ENCODE measurements at places on chromosomes 12 and 14. TPM values are rescaled to one million over a fixed set of nuclear protein-coding genes. Genes with fewer than 3 reads are reported as not detected.

- H3K27ac ChIP-seq = peak overlapping the region; percentile 79
- H3K4me3 ChIP-seq = no peak overlapping the region
- peaks cover 35% of the 10 kb centered on the region for H3K4me1 ChIP-seq
- H3K27me3 ChIP-seq = no peaks in the 10 kb centered on the region
Observed at GRCh38 chr14:68584786-68585185, 208.1 kb downstream of the ZFP36L1 start.

Gene MYH7
- polyA plus RNA-seq = 1,035 TPM

Gene AGAP2
- polyA plus RNA-seq = 2.5 TPM

- no peaks in the 10 kb centered on the region for H3K36me3 ChIP-seq
- H3K4me1 ChIP-seq = peaks cover 8% of the 10 kb centered on the region
- H3K27me3 ChIP-seq = no peaks in the 10 kb centered on the region
- H3K4me3 ChIP-seq = no peak overlapping the region
Observed at GRCh38 chr12:53082637-53083175, 3.5 kb upstream of the SPRYD3 start.

Gene TEAD4
- 81.4 TPM for polyA plus RNA-seq

DNA sequence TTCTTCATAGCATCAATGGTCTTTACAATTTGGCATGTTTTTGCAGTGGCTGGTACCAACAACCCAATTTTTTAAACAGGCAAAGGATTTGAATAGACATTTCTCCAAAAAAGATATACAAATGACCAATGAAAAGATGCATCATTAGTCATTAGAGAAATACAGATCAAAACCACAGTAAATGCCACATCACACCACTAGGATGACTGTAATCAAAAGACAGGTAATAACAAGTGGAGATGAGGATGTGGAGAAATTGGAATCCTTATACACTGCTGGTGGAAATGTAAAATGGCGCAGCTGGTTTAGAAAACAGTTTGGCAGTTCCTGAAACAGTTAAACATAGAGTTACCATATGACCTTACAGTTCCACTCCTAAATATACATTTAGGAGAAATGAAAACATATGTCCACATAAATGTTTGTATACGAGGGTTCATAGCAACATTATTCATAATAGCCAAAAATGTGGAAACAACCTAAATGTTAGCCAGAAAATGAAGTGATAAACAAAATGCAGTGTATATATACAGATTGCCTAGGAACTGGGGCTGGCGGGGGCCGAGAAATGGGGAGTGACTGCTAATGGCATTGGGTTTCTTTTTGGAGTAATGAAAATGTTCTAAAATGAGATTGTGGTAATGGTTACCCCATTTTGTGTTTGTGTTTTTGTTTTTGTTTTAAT lies 55.2 kb downstream of the TGFB3 start:
- no peaks in the 10 kb centered on the region for H3K36me3 ChIP-seq
- no peak for DNase-seq
- H3K4me1 ChIP-seq = peaks cover 10% of the 10 kb centered on the region
- H3K27me3 ChIP-seq = no peaks in the 10 kb centered on the region
- H3K4me3 ChIP-seq = no peak overlapping the region

DNA sequence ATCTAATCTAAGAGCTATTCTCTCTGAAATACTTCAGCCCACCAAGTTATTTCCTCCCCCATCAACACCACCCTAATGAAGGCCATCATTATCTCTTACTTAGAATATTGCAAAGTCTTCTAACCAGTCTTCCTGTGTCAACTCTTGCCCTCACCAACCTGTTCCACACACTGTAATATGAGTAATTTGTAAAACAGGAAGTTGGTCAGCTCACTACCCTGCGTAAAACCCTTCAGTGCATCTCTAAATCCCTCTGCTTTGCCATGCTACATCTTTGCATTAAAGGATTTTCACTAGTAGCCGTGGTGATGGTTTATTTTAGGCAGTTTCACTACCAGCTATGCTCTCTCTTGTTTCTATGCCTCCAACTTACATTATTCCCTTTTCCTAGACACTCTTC lies 70.0 kb downstream of the KIF21A start:
- no peak overlapping the region for H3K27ac ChIP-seq
- DNase-seq = no peak
- no peaks in the 10 kb centered on the region for H3K36me3 ChIP-seq
- H3K4me1 ChIP-seq = no peaks in the 10 kb centered on the region
- no peak overlapping the region for H3K4me3 ChIP-seq

DNA sequence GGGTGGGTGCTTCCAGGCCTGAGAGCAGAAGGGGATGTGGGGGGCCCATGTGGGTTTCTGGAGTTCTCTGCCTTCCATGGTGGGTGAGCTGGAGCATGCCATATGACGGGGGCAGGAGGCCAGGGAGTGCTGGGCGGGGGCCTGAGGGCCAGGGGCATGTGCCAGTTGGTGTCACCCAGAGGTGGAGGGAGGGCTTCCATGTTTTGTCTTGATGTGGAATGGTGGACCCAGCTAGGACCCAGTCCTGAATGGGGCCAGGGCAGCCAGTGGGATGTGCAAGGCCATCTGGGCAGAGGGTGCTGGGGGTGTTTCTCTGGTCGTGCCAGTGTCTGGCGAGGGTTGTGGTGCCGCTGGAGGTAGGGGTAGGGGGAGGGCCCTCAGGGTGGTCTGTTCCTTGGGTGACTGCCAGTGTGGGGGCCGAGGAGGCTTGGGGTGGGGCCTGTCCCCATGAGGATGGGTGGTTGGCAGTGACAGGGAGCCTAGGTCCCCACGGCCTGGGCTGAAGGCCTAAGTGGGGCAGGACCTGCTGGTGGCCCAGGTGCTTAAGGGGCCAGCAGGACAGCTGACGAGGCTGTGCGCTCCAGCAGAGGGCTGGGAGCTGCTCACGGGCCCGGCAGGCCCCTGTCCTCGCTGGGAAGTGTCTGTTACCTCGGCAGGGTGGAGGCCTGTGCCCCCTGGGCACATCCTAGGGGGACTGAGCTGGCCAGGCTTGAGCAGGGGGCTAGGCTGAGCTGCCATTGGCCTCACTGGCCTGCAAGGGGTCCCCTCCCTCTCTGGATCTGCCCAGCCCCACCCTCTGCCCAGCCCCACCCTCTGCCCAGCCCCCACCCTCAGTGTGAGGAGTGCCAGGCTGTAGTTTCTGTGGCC lies 26.8 kb downstream of the CEP170B start:
- H3K27ac ChIP-seq = no peak overlapping the region
- peak; percentile 45 for DNase-seq
- H3K4me1 ChIP-seq = no peaks in the 10 kb centered on the region
- H3K4me3 ChIP-seq = no peak overlapping the region
- H3K27me3 ChIP-seq = no peaks in the 10 kb centered on the region
- H3K36me3 ChIP-seq = no peaks in the 10 kb centered on the region

DNA sequence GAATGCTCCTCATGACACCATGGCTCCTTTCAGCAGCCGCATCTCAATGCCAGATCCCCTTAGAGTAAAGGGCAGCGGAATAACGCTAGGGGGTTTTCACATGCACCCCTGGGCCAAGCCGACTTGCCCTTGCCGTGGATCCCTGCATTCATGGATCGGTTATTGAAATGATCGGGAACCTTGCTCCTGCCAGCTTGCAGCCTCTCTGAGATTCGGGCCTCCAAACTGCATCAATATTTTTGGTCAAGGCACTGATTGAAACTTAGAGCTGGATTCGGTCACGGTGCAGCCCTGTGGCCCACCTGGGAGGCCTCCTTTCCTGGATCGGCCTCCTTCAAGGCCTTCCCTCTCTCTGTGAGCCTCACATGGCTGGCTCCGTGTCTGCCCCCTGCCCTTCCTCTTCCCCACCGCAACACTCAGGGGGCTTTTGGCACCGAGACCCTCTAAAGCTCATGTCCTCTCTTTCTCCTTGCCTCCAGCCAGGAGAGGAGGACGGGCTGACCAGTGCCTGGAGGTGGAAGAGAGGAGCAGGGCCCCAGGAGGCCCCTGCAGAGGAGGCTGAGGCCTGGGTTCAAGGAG lies 1.8 kb downstream of the PTPN6 start:
- H3K36me3 ChIP-seq = no peaks in the 10 kb centered on the region
- H3K27me3 ChIP-seq = no peaks in the 10 kb centered on the region
- H3K4me1 ChIP-seq = no peaks in the 10 kb centered on the region
- no peak overlapping the region for H3K27ac ChIP-seq
